ENCODE measurements at places on chromosomes 12 and 14.

GRCh38 chr12:33438025-33438772, 1.4 kb downstream of the SYT10 start:
- no peak for DNase-seq

GRCh38 chr12:53430116-53430515, 6.5 kb downstream of the AMHR2 start:
- DNase-seq = no peak

DNA sequence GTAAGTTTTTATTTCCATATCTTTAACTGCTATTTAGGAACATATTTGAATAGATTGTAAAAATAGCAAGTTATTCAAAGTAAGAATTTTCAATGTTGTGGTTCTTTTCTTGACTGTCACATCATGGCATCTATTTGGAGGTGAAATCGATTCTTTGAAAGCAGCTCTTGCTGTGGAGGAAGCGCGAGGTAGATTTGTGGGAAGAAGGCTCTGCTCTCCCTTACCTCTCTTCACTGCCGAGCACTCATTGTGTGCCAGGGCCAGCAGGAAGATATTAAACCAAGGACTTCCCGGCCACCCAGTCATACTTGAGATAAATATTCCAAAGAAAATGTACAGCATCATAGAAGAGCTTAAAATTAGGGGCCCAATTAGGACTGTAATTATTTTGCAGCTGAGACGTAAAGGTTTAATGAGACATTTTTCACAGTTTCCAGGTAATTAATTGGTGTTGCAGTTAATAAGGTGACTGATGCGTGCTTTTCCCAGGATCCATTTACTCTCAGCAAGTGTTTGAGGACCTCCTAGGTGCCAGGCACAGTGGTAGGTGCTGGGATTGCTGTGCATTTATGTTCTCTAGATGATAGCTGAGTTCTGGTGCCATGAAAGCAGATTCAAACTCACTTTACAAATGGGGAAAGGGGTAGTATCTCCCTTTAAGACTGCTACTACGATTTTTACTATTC, 89.2 kb upstream of the DYNC1H1 start:
- no peak for DNase-seq

DNA sequence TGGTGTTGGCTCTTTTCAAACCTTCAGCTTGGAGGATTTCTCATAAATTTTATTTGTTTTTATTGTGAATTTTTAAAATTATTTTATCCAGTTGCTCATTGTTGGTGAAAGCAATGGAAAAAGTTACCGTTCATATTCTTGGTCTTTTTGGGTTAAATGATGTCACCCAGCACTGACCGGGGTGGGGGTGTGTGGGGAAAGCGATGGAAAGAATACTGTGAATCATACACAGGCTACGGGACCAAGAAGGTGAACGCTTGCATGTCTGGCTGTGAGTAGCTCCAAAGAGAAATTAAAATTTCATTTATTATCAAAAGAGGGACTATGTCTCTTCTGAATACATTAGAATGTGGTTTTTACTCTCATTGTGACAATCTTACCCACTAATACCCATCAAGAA, 430.1 kb downstream of the AEBP2 start:
- DNase-seq = no peak

DNA sequence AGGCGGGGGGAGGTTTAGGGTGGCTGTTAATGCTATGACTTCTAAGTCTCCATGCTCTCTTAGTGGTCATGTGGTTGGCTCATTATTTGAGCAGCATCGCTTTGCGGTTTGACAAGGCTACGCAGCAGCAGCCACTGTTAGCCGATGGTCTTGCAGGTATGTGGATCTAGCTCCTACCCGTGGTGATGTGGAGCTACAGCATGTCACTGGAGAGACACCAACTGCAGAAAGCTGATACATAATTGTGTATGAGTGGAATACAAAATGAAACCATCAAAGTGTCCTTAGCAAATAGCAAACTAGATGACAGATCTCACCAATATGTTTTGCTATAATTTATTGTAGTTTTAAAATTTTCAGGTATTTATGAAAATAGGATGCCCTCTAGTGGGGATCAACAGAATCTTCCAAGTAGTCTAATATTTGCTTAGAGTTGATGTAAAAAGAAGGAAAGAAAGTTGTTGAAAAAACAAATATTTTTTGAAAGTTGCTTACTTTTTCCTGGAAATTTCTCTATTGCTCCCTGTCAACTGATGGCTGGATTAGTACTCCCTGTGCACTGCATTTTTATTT, 94.9 kb downstream of the NAV3 start:
- peak; percentile 0 for DNase-seq

GRCh38 chr14:28012629-28013415, 753.8 kb upstream of the FOXG1 start:
- no peak for DNase-seq

GRCh38 chr12:96812153-96812552, 94.9 kb upstream of the NEDD1 start:
- no peak for DNase-seq

- no peak for DNase-seq
Observed at GRCh38 chr12:65822732-65823512, 1.4 kb upstream of the HMGA2 start.

DNA sequence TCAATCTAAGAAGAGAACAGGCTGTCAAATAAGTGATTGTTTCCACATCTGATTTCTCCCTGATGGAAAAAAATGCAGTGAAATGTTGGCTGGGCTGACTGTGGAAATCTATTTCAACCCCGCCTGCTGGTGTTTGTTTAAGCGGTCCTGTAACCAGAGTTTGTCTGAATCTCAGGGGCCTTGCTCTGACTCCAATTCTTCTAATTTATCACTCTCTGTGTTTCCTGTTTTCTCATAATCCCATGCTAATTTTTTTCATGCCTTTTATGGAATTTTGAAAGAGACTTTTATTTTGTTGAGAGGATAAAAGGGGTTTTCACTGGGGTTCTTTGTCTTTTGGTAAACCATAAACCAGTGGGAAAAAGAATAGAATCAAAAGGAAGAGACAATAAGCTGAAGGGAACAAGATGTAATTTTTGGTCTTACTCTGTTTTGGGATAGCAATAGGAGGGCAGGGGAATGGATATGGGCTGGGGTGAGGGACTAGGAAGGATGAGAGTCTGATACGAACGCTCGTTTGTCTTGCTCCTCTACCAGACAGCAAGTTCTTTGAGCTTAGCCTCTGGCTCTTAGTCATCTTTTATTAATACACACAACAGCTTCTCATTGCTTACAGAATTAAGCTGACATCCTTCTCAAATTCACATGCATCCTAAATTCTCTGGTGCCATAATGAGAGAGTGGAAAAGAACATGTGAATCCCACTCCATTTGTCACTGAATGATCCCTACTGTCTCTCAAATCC, 8.0 kb upstream of the MGP start:
- no peak for DNase-seq

DNA sequence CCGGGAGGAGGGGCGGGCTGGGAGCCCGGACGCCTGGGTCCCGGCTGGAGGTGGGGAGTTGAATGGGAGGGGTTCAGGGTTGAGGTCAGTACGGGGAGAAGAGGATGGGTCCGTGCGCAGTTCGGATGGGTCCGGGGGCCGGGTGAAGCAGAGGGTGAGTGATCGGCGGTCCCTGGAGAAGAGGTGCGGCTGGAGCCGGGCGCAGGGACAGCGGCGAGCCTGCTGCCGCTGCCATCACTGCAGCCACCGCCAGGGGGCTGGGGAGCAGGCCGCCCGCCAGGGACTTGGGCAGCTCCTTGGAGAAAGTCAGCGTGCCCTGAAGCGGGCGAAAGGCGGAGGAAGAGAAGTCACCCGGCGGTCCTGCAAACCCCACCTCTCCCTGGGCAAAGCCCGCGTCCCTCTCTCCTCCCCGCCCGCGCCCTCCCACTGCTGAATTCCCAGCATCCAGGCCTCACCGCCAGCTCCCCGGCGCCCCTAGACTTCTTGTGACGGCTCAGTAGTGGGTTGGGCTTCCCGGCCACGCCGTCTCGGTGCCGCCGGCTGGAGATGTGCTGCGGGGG, 6.0 kb upstream of the GPR84 start:
- DNase-seq = no peak

DNA sequence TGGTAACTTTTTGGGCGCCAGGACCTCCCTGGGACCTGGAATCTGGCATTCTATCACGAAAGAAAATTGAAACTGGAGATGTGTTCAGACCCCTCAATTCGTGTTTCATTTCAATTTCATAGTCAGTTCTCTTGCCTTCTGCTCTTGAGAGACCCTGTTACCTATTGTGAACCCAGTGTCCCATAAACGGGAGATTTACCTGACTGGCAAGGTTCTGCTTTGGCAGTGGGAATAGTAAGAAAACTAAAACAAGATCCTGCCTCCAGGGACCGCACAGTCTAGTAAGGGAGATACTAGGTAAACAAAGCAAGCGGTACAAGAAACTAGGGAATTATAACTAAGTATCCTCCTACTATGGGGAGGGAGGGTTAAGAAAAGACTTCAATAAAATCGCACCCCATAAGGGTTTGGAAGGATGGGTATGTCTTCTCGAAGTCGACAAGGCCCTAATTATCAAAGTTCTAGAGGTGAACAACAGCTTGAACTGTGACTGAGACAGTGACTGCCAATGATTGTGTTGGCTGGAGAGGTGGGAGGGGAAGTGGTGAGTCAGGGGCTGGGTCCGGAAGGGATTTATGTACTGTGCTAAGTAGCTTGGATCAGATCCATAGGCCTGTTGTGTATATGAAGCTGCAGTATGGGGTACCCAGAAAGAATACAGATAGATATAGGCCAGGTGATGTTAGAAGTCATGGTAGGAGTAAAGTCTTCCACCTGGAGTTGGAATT, 754 bp downstream of the ACSS3 start:
- no peak for DNase-seq

- DNase-seq = no peak
Observed at GRCh38 chr12:52494518-52494917, 1.5 kb upstream of the KRT6A start.

DNA sequence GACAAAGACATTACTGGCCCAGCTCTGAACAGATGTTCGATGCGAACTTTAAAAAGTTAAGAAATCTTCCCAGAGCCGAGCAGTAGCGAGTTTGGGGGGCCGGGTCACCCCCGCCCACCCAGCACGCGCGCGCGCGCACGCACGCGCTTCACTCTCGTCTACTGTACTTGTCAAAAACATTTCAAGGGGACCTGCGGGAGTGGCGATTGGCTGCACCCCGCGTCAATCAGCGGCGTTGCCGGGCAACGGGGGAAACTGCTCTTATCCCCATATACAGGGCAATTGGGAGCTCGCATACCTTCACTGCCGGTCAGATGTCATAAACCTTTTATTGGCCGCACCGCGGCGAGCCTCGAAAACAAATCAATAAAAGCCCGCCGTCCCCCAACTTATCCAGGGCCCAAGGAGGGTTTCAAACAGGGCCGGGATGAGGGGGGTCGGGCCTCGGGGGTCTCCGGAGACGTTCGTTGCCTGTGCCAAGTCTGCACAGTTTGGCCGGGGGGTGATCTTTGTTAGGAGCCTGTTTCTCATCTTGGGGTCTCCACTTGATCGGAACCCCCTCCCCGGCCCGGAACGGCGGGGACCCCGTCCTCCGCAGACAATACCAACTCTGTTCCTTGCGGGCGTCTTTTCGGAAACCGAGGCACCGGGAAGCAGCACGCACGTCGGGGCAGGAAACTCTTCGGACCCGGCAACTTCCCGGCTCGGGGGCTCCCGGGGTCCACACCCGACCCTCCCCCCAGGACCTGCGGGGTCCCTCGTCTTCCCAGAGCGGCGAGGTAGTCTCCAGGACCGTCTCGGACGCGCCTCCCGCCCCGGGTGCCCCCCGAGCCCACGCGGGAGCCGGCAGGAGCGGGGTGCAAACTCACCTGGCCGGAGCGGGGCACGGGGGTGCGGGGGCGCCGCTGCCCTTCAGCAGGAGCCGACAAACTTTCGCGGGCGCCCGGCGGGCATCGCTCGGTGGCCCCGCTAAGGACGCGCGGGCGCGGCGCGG, 734 bp downstream of the FOXN3 start:
- DNase-seq = peak; percentile 96

GRCh38 chr12:24898185-24898584, 50.7 kb downstream of the BCAT1 start:
- DNase-seq = no peak

- DNase-seq = no peak
Observed at GRCh38 chr14:75926431-75927115, 55.2 kb downstream of the TGFB3 start.

- DNase-seq = no peak
Observed at GRCh38 chr12:69648476-69648875, 37.8 kb upstream of the LRRC10 start.

- DNase-seq = peak; percentile 61
Observed at GRCh38 chr12:124636138-124636978, 68.9 kb upstream of the NCOR2 start.

GRCh38 chr12:128076188-128076587, 190.8 kb upstream of the TMEM132C start:
- DNase-seq = no peak

DNA sequence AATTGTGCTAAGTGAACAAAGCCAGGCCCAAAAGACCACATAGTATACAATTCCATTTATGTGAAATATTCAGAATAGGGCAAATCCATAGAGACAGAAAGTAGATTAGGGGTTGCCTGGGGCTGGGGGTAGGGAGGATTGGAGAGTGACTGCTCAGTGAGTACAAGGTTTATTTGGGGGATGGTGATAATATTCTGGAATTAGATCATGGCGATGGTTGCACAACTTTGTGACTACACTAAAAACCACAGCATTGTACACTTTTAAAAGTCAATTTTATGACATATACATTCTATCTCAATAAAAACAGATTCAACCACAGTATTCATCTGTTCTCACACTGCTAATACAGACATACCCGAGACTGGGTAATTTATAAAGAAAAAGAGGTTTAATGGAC, 68.7 kb upstream of the MAP1LC3B2 start:
- DNase-seq = no peak

DNA sequence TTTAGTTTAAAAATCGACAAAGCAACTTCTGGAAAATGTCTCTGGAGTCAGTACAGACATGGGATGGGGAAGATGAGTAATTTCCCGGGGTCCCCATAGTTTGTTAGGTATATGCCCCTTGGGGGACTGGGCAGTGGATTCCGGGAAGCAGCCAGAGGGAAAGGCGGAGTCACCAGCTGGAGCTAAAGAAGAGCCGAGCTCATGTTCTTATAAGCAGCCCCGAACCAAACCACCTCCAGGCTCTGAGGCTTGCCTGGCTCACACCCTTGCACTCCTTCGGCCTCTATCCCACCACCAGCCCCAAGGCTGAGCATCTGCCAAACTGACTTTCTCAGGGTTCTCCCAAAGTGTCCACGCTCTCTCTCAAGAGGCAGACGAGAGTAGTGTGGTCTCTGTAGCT, 117.8 kb downstream of the PAH start:
- no peak for DNase-seq

- DNase-seq = no peak
Observed at GRCh38 chr12:90589956-90590355, 365.0 kb downstream of the CCER1 start.

- DNase-seq = no peak
Observed at GRCh38 chr12:15928346-15928745, 17.2 kb downstream of the DERA start.

DNA sequence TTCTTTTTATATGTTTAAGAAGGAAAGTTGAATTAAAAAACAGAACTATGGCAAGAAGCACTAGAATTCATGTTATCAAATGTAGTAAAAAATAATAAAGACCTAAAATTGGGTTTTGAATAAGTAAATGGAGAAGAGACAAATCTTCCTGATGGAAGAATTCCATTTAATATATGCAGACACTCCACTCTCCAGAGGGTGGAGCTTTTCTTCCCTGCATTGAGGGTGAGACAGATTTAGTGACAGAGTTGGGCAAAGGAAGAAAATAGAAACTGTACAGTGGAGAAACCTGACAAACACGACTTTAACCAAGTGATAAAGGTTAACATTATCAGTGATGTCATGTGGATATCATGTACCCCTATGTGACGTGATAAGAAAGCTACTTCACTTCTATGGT, 217.6 kb downstream of the PRKD1 start:
- no peak for DNase-seq
